ENCODE measurements at places on chromosomes 6 and 20.

DNA sequence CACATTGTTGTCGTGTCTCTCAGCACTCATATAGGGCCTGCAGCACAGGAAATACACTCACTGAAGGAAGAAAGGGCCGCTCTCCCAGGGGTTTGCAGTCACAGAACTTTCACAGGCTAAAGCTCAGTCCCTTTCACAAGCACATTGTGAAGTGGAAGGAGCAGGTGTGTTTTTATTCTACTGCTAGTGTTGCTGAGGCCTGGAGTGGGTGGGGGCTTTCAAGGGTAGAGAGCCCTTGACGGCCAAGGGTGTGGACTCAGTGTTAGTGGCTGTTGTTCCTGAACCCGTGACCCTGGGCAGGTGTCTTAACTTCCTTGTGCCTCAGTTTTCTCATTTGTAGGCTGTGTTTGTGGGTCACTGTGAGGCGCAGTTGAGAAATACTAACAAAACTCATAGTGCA, 66.2 kb upstream of the SLC22A1 start:
- DNase-seq, result no peak

DNA sequence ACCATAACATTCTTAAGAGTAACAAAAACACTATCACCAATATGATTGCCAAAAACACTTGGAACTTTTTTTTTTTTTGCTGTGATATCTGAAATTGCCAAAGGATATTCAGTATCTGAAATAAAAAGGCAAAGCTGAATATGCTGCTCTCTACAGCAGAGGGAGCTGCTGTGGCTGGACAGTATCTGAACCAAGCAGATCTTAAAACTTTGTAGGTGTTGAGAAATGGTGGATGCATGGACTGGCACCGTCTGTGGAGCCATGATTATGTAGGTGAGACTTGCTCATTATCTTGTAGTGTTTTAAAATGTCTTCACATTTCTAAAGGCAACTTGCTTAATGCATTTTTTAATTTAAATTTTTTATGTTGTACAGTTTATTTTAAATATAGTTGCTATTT, 9.2 kb downstream of the PDCD2 start:
- DNase-seq, result no peak

- DNase-seq, result no peak
These were observed 24.7 kb downstream of the PACSIN1 start for GRCh38 chr6:34490390-34491090.

DNA sequence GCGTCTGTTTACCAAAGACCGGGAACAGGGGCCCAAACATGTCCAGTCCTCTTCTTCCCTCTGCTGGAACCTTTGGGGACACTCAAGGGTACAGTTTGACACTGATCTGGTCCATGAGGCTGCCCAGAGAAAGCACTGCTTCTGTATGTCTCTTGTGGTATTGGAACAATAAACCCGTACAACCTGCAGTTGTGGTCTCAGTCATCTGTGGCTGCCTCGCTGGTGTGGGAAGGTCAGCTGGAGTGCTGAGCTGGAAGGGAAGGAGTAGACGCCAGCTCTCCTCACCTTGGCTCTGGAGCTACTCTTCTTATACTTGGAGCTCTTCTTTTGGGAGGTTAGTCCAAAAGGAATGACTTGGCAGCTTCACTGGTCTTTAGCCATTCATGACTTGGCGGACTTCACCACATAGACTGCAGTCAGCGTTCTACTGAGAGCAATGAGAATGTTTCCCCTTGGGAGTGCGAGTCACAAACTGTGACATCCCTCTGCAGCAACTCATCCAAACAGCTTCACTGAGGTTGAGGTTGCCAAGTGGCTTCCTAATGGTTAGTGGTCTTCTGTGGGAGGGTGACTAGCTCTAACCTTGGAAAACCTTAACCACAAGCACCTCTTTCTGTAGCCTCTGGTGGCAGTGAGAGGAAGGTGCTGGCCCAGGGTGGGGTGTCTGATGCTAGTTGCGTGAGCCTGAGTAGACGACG, 81.2 kb downstream of the ASXL1 start:
- peak; percentile 21 for DNase-seq

- no peak for DNase-seq
These were observed 36.3 kb downstream of the MARCKS start for GRCh38 chr6:113893451-113893850.

DNA sequence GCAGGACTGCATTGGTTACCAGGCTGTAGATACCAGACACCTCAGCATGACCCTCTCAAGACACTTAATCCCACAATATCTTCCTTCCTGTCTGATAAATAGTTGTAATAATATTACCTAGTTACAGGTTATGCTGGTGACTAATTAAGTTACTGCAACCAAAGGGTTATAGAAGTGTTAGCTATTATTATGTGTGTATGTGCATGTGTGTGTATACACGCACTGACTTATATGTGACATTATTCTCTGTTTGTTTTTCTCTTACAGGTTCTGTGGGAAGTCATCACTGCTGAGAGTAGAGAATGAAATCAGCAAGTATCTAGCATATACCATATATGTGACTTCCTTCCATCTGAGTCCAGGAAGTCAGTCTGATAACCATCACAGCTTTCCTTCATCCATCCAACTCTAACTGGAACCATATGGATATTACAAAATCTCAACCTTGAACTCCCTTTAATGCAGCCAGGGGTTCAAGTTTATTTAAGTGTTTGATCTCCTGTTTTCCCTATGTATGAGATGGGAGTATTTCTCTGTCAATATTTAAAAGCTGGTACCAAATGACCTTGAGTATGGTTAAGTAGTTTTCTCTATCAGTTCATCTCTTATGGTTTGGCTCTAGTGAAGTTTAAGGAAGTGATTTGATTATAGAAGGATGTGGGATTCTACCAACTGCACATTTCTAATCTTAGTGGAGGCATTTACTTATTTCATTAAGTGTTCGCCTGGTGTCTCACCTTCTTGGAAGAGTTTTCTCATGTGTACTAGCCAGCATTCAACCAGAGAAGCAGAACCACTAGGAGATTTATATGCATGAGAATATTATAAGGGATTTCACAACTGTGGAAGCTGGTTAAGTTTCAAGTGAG, 313.2 kb downstream of the HIVEP2 start:
- DNase-seq, result no peak

DNA sequence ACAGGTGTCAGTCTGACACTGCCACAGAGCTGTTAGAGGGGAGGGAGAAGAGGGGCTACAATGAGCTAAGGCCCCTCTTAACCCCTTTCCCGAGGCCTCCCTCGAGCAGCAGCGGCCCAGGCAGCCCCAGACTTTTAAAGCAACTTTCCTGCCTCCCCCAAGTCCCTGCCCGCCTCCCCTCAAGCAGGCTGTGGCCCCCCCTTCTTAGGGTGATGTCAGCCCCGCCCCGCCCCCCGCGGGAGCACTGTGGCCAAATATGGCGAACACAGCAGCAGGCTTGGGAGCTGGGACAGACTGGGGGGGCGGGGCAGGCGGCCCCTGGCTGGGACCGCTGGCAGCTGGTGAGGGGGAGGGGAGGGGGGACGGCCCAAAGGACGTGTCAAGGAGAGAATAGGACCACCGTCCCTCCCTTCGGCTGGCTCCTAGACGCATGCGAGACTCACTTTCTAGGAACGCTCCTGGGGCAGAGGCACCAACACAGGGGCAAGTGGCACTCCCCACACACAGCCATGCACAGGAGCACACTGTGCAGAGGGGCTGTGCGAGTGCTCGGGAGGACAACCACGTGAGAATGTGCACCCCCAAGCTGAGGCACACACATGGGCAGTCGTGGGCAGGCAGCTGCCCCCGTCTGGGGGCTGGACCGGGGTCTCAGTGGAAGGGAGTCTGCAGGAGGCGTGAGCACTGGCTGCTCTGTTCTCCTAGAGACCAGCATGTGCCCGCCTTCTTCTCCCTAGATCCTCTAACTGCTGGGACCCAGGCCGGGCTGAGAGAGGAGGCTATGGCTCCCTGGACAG, 6.7 kb downstream of the TEAD3 start:
- no peak for DNase-seq

- no peak for DNase-seq
These were observed 93.3 kb downstream of the ADGRB3 start for GRCh38 chr6:68728159-68728979.

GRCh38 chr6:107704347-107705013, 119.6 kb downstream of the SCML4 start:
- no peak for DNase-seq

GRCh38 chr6:6515691-6516607, 72.6 kb upstream of the LY86 start:
- peak; percentile 49 for DNase-seq

DNA sequence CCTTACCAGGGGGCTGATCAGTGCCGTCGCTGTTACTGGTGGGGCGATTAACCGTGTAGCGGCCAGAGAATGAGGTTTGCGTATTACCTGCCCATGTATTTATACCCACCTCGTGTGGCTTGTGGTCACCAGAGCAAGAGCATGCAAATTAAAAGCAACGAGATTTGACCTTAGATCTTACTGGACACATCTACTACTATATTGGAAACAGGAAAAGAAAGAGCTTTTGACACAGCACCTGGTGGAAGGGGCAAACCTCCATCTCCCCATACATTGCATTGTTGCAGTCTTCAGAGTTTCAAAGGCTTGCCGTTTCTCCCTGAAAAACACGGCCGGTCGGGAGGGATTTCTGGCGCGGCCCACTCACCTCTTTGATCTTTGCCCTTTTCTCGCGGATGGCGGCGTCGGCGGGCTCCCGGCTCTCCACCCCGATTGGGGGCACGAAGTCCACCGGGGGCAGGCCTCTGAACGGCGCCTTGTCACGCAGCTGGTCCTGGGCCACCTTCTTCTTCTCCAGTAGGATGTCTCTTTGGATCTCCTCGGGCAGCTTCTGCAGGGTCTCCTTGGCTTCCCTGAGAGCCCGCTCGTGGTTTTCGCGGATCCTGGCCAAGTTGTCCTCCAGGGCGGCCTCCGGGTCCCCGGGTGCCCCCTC, 1.3 kb downstream of the MAN1A1 start:
- no peak for DNase-seq

DNA sequence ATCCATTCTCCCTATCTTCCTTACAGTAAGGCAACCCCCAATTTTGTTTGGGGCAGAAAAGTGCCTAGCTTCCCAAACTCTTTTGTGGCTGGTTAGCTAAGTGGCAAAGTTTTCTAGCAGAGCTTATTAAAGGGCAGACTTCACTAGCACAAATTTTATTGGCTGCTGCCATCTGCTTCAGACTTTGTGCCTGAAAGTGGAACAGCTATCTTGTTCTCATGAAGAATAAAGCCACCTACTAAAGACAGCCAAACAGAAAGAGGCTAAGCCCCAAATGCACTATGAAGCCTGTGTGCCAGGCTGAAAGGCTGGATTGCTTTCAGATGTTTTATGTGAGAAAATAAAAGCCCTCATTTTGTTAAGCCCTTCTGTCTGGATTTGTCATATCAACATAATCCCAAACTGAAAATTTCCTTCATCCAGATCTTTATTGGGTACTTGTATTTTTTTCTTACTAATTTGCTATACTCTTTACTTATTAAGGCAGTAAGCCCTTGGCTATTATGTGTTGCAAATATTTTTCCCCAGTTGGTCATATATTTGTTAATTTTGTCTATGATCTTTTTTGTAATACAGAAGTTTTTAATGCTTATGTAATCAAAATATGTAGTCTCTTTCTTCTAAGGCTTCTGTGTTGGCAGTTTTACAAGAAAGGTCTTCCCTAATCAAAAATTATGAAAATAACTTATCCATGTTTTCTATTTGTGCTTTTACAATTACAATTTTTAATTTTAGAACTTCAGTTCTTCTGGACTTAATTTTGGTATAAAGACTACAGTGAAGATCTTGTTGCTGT, 191.1 kb downstream of the TASP1 start:
- no peak for DNase-seq

GRCh38 chr6:38634518-38634917, 5.2 kb downstream of the BTBD9 start:
- DNase-seq, result no peak

GRCh38 chr6:139760128-139760527, 385.7 kb upstream of the CITED2 start:
- no peak for DNase-seq

DNA sequence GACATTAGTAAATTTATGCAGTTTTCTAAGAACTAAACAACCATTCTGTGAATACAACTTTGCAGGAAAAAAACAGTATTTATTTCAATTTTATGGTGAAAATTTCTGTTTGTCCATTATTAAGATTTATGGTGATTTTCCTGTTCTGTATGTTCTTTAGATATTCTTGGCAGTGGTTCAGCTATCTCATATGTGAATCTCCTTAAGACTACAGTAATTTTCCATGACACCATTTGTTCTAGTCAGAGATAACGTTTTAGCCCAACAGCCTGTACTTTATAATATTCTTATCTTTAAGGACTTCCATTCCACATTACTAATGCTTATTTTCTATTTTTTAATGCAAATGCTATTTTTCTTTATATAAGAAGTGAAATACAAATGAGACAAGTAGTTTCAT, 504.0 kb downstream of the RFPL4B start:
- DNase-seq, result no peak

GRCh38 chr6:51719297-51719696, 368.1 kb downstream of the PKHD1 start:
- DNase-seq, result no peak

- no peak for DNase-seq
These were observed 293.5 kb downstream of the CDKAL1 start for GRCh38 chr6:20827798-20828197.
